Stimulated activated naive CD4-positive, alpha-beta T cell treated with Interleukin-2 at 50 U/mL for 16 hours (primary cell): ENCODE measurements at places on chromosomes 11 and 22.
A peak's percentile ranks its signal among the peaks of the same experiment; 100 is the strongest.

DNA sequence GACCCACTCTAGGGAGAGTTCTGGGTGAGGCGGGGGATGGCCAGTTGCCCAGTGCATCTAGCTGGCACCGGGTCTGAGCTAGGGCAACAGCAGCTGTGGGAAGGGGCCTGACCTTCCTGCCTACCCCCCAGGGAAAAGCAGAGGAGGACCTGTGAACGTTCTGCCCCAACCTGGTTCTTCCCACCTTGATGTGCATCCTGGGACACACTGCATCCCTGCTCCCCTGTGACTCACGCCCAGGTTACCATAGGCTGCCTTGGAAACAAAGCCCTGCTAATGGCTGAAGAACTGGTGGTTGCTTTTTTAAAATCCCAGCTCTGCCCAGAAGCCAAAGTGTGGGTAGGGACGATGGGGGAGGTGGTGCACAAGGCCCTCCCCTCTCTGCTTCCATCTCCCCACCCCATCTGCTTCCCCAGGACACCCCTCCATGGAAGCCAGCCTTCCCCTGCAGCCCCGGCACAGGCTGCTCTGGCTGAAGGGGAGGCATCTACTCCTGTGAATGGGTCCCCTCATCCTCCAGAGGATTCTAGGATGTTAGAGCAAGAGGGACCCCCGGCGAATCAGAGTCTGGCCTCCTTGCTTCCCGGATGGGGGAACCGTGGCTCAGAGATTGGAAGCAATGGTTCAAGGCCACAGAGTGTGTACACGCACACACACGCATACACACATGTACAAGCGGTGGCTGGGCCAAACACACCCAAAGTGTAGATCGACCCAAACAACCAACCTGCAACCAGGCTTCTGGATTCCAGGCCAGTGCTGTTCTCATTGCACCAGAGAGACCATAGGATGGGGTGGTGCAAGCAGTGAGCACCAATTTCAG, 7.6 kb upstream of the C11orf96 start:
- DNase-seq = no peak

DNA sequence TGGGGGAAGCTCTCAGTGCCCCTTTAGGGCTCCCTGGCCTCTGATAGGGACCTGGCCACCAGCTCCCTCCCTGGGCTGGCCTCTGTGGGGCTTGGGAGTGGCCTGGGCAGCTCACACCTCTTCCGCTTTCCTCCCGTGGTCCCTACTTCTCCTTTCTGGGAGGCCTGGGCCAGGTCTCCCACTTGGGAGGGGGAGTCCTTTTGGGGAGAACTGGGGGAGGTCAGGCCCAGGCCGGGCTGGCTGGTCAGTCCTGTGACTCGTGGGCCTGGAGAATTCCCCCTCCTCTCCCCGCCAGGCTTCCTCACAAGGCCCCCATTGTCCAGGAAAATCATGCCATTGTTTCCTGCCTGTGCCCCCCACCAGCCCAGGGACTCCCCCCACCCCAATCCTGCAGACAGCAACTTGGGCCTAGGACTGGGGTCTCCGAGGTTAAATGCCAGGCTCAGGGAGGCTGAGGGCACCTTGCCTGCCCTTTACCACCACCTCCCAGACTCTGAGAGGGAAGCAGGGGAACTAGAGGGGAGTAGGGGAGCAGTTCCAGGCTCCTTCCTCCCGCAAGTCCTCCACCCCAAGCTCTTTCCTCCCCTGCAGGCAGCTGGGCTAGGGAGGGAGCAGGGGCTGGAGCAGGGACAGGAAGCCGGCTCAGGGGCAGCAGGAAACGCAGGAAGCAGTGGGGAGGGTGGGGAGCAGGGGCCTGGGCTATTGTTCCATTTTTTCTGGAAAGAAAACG, 2.8 kb downstream of the MAP3K11 start:
- DNase-seq = no peak

DNA sequence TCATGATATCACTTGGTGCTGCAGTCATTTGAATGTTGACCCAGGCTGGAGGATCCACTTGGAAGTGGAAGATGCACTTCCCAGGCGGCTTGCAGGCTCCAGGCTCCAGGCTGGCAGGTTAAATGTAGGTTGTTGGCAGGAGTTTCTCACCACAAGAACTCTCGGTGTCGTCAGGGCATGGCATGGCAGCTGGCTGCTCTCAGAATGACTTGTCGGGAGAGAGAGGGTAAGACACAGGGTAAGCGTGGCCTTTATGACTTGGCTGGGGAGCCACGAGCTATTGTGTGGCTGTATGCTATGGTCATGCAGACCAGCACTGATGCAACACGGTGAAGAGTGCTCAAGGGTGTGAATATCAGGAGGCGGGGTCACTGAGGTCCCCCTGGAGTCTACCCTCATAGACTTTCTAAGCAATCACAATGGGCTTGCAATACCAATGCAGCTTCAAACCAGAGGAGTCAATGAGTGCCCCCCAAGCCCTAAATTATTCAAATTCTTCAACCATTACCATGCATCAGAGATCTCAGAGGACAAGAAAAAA, 1027.7 kb downstream of the OPCML start:
- DNase-seq = no peak

- DNase-seq = no peak
These were observed 2.1 kb upstream of the POU2AF3 start for GRCh38 chr11:111296196-111296595.

- no peak for DNase-seq
These were observed 101.3 kb downstream of the TBC1D22A start for GRCh38 chr22:46863794-46864193.

DNA sequence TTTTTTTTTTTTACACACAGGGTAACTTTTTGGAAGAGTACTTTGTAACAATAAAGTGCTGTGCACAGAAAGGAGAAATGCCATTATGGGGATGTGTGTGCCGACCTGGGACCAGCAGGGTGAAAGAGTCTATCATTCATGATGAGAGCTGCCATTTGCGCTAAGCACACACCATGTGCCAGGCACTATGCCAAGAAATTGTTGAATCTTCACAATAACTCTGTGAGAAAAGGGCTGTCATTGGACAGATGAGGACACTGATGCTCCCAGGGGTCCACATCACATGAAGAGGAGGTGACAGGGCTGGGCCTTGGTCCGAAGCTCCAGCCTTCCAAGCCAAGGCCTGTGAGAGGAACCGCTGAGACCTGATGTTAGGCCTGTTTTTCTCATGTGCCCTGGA, 5.6 kb downstream of the DUSP18 start:
- no peak for DNase-seq

- DNase-seq = no peak
These were observed 7.7 kb downstream of the MUC5AC start for GRCh38 chr11:1165256-1166041.

- DNase-seq = no peak
These were observed 1.1 kb upstream of the PLXNB2 start for GRCh38 chr22:50308597-50308935.

GRCh38 chr11:86952221-86952875, 2.8 kb downstream of the FZD4 start:
- DNase-seq = no peak

DNA sequence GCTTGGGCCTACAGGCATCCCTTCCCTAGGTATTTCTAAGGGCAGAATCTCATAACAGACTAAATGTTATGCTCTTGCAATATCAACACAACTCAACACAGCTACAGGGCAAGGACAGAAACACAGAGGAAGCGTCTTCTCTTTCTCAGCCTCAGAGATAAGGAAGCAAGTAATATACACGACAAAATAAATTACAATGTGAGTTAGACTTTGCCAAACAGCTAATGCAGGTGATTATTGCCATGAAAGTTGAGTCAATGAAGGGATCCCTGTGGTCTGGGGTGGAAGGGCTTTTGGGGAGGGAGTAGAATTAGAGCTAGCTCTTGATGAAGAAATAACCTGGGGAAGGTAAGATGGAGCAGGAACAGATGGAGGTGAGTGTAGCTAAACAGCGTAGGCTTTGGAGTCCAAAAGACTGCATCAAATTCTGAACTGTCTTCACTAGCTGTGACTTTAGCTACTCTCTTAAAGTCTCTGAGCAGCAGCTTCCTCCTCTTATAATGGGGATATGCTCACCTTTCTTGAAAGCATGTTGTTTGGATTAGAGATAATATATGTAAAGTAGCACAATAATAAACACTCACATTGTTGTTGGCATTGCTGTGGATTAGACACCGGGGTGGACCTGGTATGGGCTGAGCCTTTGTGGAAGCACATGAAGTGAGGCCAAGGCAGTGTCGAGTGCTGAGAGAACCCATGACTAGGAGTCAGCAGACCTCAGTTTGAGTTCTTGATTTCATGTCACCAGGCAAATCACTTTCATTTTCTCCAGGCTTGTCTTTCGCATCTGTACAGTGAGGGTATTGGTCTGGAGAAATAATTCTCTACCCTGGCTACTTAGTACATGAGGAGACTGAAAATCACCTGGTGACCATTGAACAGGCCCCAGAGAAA, 41.0 kb upstream of the AQP11 start:
- DNase-seq = no peak

DNA sequence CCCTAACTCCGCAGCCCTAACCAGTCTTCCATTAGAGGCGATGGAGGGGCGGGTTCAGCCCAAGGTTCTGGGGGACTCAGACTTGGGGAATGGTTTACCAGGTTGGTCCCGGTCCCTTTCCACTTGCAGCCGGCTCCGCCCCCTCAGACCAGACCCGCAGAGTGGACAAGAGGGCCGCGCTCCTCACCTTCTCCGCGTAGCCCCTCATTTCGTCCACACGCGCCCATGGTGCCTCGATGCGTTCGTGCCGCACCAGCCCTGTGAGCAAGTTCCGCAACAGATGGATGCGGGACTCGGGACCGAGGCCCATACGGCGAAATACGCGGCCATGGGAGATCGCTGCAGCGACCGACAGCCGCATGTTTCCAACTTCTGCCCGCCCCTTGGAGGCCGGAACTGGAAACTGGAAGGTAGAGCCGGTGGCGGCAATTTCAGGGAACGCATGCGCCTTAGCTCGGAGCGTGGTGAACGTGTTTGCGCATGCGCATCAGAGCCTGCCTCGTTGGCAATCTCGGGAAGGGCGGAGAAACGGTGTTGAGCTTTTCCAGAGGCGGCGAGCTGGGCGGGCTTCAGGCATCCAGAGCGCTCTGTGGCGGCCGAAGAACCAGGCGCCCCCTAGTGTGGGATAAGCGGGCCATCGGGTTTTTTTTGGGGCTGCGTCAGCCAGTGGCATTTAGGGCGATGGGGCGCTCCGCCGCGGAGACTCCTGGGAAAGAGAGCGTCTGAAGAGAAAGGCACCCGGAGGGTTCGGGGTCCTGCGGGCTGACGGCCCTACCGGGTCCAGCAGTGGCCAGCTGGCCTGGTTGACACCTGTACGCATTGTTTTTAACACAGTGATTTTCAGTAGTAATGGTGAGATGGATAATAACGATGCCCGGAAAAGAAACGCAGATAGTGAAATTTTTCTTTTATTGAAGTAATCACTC, at the start of gene MRPL17:
MRPL17 (minus strand) TSS at position 405 of the 926 bp plus-strand sequence; CDS start at position 361, 44 bp downstream.
- peak; percentile 98 for DNase-seq

GRCh38 chr11:8087185-8087584, 6.2 kb downstream of the TUB start:
- no peak for DNase-seq

GRCh38 chr11:79078456-79078855, 362.4 kb downstream of the TENM4 start:
- no peak for DNase-seq

- DNase-seq = no peak
These were observed 15.7 kb downstream of the KCNA4 start for GRCh38 chr11:30000986-30001750.

DNA sequence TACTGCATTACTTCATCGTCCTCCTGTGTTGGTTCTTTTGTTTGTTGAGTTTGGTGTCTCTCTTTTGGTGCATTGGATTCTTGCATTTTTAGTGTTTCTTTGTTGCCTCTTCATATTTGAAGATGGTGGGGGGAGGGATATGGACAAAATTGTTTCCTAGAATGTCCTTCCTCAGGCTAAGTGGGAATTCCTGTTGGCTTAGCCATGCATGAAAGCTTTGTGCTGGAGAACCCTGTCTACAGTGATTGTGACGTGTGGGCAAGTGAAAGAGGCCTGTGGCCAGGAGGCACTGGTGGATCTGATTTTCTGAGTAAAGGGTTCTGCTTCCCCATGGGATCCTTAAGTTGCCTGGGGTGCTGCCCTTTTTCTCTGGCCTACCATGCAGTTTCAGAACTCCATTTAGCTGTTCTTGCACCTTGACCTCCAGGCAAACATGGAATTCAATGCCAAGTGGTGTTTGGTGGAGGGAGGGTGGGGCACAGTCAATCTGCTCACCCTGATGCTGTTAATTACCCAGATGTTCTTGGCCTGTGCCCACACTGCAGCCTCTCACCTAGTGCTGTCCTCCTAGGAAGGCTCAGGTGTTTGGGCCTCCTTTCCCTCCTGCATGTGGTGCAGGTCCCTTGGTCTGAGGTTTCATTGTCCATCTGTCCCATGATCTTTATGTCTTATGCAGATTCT, 46.3 kb upstream of the SLC22A12 start:
- no peak for DNase-seq

GRCh38 chr11:21026685-21027084, 357.3 kb downstream of the NELL1 start:
- DNase-seq = no peak
